ENCODE measurements at places on chromosomes 1 and 21.

- no peak for DNase-seq
Measured at GRCh38 chr1:147769106-147769505, 8.7 kb upstream of the GJA5 start.

- no peak for DNase-seq
Measured at GRCh38 chr1:24020025-24020424, 39.9 kb upstream of the SRSF10 start.

DNA sequence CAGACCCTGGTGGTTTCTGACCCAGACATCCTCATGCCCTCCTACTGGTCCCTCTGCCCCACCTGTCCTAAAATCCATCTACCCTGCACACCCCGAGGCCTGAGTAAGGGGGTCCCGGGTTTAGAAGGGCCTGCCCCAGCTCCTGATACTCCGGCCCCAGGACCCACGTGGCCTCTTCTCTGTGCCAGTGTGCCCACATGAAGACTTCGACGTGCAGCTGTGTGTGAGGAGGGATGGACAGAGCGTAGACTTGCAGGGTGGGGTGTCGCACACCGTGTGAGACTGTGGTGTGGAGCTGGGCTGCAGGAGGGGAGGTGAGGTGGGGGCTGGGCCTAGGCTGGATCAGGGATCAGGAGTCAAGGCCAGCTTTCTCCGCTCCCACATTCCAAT lies 461.1 kb downstream of the PTPRU start:
- no peak for DNase-seq

GRCh38 chr1:185939142-185939541 lies 205.0 kb downstream of the HMCN1 start:
- DNase-seq = no peak

GRCh38 chr1:198373376-198373775 lies 167.1 kb downstream of the ATP6V1G3 start:
- no peak for DNase-seq

DNA sequence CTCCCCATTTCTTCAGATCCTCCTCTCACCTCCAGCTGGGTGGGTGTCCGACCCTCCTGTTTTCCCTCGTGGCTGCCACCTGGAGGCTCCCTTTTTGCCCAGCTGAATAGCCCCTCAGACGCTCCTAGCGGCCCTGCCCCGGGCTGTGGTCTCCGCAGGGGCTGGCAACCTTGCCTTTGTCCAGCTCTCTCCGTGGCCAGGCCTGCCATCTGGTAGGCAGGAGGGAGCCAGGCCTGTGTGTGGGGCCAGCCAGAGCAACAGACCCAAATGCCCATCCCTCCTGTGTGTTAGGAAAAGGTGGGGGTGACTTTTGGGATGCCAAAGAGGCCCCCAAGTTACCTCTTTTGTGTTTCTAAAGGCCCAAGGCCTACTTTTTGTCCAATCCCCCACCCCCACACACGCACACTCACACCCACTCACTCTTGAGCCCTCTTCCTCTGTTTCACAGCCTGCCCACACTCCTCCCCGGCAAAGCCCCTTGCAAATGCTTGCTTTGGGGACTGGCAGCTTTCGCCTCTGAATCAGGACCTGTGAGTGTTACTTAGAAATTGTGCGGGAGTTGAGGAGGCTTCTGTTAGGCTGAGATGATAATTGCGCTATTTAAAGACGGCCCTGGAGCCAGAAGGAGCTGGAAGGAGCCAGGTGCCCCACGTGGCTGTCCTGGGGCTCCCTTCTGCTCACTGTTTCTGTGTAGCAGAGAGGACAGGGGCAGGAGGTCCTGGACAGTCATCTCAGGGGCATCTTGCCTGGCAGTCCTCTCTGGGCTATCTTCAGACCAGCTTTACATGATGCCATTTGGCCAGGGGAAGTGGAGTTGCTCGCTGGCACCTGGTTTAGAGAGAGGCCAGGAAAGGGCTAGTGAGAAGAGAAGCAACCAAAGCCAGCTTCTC lies 9.1 kb downstream of the PPFIA4 start:
- no peak for DNase-seq

GRCh38 chr1:15046487-15047165 lies 106.9 kb upstream of the TMEM51 start:
- peak; percentile 33 for DNase-seq

GRCh38 chr1:246609632-246610031 lies 43.4 kb downstream of the CNST start:
- DNase-seq = no peak

- DNase-seq = no peak
Measured at GRCh38 chr1:167720965-167721616, 691 bp upstream of the MPZL1 start.

GRCh38 chr1:59443310-59443709 lies 146.4 kb downstream of the FGGY start:
- DNase-seq = no peak

DNA sequence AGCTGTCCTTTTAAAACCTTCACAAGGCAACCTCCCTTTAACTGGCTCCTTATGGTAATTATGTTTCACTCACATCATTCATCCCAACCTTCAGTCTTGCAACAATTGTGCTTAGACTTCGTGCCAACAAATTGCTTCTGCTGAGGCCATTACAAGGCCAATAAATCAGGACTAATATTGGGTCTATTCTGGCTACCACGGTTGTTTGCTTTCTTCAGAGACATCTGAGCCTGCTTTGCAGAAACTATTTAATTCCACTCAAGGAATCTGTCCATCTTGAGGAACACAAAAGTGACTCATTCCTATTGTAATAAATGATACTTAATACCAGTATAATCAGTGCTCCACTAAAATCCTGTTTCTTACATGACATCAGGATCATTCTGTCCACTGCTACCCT lies 2.6 kb upstream of the GSTM4 start:
- DNase-seq = no peak

DNA sequence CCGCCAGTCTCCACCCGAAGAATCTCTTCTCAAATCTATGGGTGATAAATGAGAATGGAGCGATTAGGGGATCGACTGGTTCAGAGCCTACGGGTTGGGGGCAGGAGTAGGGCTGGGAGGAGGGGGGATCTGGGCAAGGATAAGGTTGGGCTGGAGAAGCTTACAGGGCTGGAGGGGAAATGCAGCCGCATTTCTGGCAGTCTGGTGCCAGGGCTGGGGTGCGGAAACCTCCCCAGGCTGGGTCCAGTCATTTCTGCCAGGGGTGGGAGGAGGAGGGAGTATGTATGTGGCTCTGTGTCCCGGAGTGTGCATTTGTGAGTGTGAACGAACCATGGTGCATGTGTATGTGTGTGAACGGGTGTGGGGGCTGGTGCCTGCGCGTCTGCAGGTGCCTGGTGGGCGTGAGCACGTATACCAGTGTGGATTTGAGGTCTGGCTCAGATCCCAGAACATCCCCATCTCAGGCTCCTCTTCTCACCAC lies 10.2 kb downstream of the C1orf216 start:
- DNase-seq = no peak
